ENCODE measurements at places on chromosomes 13 and 19.

GRCh38 chr19:38287604-38288003 lies 16.4 kb upstream of the C19orf33 start:
- no peak for DNase-seq

DNA sequence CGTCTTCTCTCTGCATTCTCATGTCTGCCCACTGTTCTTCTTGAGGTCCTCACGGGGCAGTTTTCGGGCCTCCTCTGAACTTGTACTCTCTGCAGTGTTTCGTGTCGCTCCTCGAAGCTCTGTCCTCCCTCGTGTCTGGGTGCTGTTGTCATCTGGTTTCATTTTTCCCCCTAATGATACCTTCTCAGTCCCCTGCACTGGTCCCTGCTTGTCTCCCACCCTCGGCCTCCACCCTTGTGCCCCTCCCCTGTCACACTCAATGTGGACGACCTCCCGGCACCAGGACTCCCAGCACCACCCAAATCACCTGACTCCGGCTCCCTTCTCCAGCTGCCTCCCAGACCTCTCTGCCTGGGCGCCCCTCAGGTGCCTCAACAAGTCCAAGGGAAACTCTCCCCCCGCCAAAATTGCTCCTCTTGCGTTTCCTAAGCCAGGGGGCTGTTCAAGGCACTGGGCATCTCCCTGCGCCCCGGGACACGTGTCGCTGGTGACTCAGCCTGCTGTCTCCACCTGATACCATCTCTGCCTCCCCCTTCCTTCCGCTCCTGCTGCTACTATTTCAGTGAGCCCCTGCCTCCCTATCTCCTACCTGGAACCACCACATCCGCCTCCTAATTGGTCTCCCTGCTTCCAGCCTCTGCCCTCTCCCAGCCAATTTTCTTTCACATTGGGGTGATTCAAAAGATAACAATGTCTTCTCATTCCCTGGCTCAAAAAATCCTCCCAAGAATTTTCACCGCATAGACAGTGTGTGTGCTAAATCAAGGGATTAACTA lies 49.5 kb downstream of the RFX2 start:
- no peak for DNase-seq

GRCh38 chr19:28549680-28550277 lies 663.2 kb downstream of the UQCRFS1 start:
- no peak for DNase-seq

- DNase-seq = no peak
Measured at GRCh38 chr19:48455171-48455907, at the start of gene KCNJ14. TSS of gene KCNJ14 (plus strand) at chr19:48455574. CDS start at chr19:48461725, 6,151 bp downstream.

GRCh38 chr19:41376241-41376997 lies at the start of gene TMEM91:
TSS of gene TMEM91 (plus strand) at chr19:41376533. CDS start at chr19:41378310, 1,777 bp downstream.
- DNase-seq = no peak

DNA sequence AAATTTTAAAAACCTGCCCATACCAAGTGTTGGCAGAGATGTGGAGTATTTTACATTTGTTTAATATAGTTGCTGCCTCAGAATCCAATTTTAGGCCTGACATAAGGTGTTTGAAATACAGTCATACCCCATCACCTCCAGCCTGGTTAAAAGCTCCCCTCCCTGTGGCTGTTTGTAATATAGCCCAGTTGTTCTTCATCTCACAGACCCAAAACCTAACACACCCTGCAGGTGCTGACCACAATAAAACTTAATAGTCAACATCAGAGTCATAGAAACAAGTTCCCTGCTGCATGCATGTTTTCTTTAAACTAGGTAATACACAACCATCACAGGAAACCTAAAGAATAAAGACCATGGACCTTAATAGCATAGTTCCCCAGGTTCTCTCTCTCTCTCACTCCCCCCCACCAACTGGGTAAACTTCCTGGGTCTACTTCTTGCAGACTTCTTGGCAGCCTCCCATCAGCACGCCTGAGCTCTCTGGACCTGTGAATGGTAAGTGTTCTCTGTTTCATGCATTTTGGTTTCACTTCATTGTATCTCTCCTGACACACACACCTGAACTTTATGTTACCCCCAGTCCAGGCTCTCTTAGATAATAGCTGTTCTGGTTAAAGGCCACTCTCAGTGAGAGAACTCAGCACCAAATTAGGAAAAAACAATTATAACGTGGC lies 1369.9 kb downstream of the EFNB2 start:
- DNase-seq = no peak

DNA sequence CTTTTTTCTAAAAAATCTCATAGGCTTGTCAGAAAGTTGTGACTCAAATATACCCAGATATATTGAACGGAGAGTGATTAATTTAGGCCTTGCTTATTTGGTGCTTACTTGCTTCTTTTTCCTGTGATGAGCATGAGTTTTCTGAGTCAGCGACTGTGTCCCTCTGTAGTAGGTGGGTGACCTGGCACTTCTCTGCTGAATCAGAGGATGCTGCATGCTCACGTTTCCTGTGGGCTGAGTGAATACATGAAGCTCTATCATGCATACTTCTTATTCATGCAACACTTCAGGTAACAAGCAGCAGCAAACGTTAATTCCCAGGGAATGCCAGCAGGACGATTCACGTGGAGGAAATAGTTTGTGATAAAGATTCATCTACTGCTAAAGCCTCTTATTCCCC lies 245.0 kb downstream of the KLF5 start:
- peak; percentile 3 for DNase-seq

GRCh38 chr13:76803831-76804230 lies 82.4 kb downstream of the KCTD12 start:
- DNase-seq = no peak

All from amniotic stem cell (primary cell).